ENCODE measurements at places on chromosomes 2 and 18. TPM values are rescaled to one million over a fixed set of nuclear protein-coding genes. Genes with fewer than 3 reads are reported as not detected.

Gene FLACC1
- total RNA-seq, result 0.32 TPM

Gene PROKR1
- not detected for total RNA-seq

Gene UGT1A3
- total RNA-seq, result not detected

Gene ANKRD36B
- total RNA-seq, result 19.4 TPM

Gene ANKRD36C
- total RNA-seq, result 12.1 TPM

Gene SH3RF3
- 53.5 TPM for total RNA-seq

Gene RGPD4
- not detected for total RNA-seq

Gene ARHGEF33
- total RNA-seq, result 6.4 TPM

Gene TMEM150A
- 26.7 TPM for total RNA-seq

Gene PPP3R1
- total RNA-seq, result 16.8 TPM

Gene MREG
- total RNA-seq, result not detected

Gene SKA1
- not detected for total RNA-seq

Gene SERPINB4
- not detected for total RNA-seq

Gene GKN2
- 0.75 TPM for total RNA-seq

Gene ZNF385B
- total RNA-seq, result 0.21 TPM

Gene PLCD4
- 1.9 TPM for total RNA-seq

Gene PLA2R1
- 9.3 TPM for total RNA-seq

Gene NCKAP5
- total RNA-seq, result 0.75 TPM

Gene ZAP70
- total RNA-seq, result 2.7 TPM

Gene CRYGB
- total RNA-seq, result not detected

Gene TTC39C
- total RNA-seq, result 18.2 TPM

Gene SERPINB7
- not detected for total RNA-seq
